ENCODE measurements at places on chromosomes 16 and 17.

DNA sequence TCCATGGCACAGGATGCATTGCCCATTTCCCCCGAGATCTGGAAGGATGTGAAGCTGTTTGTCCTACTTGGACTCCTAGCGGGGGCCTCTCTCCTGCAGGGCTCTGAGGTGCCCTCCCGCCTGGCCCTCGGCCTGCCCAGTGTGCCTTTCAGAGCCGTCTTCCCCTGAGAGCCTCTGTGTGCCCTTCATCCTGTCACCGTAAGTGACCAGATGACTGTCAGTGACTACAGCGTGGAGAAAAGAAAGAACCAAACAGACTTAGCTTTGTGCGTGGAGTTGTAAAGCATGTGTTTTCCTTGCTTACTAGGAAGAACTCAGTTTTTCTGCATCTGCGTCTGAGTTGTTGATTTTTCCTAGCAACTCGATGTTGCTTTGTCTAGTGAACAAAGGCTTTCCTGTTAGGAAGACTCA is 56.1 kb downstream of the BANP start:
- DNase-seq: no peak

GRCh38 chr16:2586241-2586640 is 48.4 kb downstream of the PDPK1 start:
- DNase-seq: no peak

DNA sequence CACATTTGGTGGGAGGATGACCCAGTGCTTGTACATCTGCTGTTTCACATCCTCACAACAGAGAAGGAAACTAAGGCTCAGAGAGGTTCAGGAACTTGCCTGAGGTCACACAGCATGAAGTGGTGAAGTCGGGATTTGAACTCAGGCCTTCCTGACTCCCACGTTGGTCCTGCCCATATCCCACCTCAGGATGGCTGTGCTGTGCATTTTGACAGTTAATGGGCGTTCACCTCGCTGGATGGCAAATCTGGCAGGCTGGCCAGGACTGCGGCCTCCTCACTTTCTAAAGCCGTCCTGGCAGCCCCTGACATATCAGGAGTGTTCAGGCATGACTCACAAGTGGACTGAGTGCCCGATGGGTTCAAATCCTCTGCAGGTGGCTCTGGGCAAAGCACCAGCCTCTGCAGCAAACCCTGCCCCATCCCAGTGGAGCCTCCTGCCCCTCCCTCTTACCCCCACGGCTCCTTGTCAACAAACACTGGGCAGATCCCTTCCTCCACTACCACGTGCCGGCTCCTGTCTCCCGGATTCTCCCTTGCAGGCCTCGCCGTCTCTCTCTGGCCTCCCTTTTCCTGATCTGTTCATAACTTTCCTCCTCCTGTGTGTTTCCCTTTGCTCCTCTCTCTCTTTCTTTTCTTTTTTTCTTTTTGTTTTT is 29.2 kb downstream of the SOCS3 start:
- DNase-seq: no peak

DNA sequence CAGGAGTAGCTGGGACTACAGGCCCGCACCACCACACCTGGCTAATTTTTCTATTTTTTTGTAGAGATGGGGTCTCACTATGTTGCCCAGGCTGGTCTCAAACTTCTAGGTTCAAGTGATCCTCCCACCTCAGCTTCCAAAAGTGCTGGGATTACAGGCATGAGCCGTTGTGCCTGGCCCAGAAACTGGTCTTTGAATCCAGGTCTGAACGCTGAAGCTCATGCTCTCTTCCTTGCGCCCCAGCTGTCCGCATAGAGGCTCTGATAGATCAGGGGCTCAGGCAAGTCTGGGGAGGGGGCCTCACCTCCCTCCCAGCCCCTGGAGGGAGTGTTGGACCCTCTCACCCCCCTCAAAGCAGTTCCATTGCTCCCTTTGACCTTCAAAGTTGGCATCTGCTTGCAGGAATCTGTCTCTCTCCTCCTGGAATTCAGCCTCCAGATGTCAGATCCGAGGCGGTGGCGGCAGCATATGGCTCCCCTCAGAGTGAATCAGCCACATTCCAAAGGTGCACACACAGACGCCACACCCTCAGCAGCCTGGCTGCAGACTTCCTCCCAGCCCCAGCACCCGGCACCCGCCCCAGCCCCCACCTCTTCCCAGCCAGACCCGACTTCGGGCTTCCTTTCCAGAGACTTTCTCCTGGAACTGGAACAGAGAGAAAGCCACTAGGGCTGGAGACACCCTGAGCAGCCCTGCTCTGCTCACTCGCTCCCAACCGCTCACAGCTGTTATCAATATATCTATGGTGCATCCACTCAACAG is 16.9 kb upstream of the GLIS2 start:
- no peak for DNase-seq

GRCh38 chr16:72989579-72990551 is 58.1 kb downstream of the ZFHX3 start:
- no peak for DNase-seq

- DNase-seq: no peak
Measured at GRCh38 chr17:64177311-64178010, 47.5 kb upstream of the ERN1 start.

- DNase-seq: no peak
Measured at GRCh38 chr17:48994549-48995303, 2.5 kb upstream of the IGF2BP1 start.

GRCh38 chr17:59423903-59424302 is 92.4 kb downstream of the YPEL2 start:
- DNase-seq: no peak

- no peak for DNase-seq
Measured at GRCh38 chr17:72590382-72590781, 469.6 kb downstream of the SOX9 start.

- DNase-seq: no peak
Measured at GRCh38 chr17:2899906-2900305, 103.7 kb downstream of the RAP1GAP2 start.

- no peak for DNase-seq
Measured at GRCh38 chr16:680967-681745, 946 bp downstream of the STUB1 start.

GRCh38 chr16:69833357-69834282 is 71.5 kb downstream of the WWP2 start:
- peak; percentile 14 for DNase-seq

DNA sequence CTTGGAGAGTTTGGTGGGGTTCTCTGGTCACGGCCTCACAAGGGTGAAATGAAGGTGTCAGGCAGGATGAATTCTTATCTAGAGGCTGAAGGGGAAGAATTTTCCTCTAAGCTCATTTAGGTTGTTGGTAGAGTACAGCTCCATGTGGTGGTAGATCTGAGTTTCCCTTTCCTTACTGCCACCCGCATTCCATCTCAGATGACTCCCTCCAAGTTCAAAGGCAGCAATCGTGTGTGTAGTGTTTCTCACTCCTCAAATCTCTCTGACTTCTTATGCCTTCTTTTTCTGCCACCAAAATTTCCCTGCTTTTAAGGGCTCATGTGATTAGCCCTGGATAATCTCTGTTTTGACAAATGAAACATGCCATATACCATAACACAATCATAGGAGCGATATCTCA is 135.5 kb upstream of the MYOCD start:
- DNase-seq: no peak

- no peak for DNase-seq
Measured at GRCh38 chr17:51046046-51046445, 74.6 kb downstream of the SPAG9 start.

DNA sequence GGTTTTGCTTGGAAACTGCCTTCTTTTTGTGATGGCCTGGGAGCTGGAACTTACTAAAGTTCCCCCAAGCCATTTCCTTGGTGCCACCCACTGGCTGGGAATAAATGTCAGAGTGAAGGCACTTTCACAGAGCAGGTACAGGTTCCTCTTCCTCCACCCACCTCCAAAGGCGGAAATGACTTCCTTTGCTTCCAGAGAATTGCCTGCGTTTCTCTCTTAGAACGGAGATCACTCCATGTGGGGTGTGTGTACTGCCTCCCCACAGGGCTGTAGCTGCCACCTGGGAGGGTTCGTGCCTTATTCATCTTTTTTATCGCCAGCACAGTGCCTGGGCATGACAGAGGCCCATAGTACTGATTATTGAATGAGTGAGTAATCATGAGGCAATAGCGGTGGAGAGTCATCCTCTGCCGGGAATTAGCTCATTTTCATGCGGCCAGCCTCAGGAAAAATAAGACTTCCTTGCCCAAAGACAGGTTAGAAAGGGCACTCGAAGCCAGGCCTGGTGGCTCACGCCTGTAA is 32.2 kb upstream of the HAS3 start:
- DNase-seq: no peak

DNA sequence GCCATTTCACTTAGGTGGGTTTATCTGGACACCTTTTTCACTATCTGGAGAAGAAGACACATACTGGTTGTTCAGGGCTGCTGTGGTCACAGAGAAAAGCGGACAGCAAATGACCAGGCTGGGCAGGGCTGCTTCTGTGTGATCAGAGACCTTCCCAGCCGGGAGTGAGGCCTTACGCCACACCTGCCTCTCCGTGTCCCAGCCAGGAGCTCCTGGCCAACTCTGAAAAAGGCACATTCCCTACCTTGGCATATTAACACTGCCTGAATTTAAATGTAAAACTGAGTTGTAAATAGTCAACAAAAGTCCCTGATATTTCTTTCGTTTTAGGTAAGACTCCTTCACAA is 9.1 kb upstream of the SOST start:
- no peak for DNase-seq

- no peak for DNase-seq
Measured at GRCh38 chr17:67253384-67253783, 8.4 kb upstream of the HELZ start.
